ENCODE measurements at places on chromosomes 11 and 22.
A peak's percentile ranks its signal among the peaks of the same experiment; 100 is the strongest.

DNA sequence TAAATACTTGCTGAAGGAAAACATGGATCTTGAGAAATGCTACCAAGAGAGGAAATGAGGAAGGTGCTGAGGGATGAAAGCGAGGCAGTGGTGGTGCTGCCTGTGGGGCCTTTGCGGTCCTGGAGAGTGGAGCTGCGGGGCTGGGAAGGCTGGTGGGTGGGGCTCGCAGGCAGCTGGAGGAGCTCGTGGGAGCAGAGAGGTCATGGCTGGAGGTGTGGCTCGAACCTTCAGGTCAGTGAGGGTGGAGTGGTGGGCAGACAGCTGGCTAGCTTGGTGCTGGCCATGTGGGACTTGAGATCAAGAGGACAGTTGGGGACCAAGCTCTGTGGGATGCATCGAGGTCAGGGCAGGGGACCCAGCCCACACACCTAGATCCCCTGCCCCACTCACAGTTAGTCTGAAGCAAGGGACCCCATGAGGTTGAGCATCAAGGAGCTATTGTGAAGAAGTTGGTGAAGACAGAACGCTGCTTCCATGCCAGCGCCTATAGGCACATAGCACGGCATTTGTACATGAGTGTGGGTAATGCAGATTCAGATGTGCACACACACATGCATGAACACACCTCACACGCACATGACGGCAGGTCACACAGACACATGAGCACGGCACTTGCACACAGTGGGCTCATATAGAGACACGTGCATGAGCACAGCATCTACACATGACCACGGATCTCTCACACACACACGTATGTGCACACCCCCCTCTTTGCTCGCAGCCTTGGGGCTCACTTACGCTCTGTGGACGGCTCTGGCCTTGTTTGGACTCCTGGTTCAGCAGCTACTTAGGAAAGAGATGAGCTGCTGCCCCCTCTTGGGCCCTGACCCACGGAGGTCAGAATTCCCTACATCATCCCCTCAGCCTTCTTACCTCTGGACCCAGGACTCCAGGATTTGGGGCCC lies 30.4 kb downstream of the SHANK3 start:
- DNase-seq, result no peak

- no peak for DNase-seq
Observed at GRCh38 chr11:128901653-128902514, 10.7 kb downstream of the KCNJ5 start.

GRCh38 chr22:25488244-25489020 lies 76.0 kb upstream of the GRK3 start:
- peak; percentile 77 for DNase-seq

- no peak for DNase-seq
Observed at GRCh38 chr22:27298332-27298731, 503.2 kb downstream of the MN1 start.

GRCh38 chr11:76217653-76218160 lies 11.4 kb upstream of the WNT11 start:
- peak; percentile 85 for DNase-seq

DNA sequence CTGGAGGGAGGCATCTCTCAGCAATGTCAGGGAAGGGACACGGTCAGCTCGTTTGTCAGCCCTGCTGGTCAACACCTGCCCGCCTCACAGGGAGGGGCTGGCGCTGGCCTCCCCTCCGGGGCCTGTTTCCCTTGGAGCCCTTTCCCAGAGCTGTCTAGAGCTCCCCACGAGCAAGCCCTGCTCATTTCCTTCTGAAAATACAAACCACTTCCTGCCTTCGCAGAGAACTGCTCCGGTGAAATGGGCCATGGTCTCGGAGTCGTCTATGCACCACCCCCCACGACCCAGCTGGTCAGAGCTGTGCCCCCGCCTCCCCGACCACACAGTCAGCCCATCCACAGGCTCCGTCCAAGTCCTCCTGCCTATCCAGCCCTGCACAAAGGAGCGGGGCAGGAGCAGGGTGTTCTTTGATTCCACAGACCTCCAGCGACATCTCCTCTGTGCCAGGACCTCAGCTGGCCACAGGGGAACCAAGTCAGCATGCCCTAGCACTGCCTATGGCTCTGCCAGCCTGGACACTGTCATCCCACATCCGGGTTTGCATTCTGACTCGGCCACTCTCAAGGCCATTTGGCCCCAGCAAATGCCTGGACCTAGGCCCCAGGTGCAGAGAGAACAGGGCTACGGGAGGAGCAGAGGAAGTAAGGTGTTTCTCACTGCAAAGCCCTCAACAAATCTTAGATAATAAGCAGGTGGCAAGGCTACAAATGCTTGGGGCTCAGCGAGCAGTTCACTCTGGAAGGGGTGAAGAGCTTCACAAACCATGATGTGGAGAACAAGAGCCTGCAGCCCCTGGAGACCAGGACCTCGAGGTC lies 82.1 kb upstream of the WNT11 start:
- no peak for DNase-seq

- no peak for DNase-seq
Observed at GRCh38 chr22:28012832-28013460, 93.9 kb upstream of the PITPNB start.

DNA sequence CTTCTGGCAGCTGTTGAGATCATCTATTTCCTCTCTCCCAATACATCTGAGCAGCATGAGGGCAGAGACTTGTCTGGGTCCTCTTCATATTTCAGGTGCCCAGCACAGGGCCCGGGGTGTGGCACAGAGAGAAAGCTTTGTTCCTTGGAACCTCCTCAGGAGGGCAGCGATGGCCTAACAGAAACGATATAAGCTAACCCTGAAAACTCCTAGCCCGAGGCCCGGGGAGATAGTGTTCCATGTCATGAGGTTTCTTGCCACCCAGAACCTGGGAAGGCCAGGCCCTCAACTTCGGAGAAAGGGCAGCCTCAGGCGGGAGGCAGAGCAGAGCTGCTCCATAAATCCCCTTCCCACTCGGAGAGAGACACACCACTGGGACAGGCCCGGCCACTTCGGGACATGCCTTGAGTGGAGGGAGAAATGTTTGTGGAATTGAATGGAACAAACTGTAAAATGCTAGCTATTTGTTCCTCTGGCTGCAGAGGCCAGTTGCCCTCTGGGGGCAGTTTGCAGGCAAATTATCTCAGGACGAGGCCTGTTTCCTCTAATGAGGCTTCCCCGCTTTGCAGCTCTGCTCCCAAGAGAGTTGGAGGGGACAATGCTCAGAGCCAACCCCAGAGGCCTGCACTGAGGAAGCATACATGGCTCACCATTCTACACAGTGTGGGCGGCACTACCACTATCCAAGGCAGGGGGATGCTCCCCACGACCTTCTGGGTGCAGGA lies 11.6 kb downstream of the ARRB1 start:
- DNase-seq, result no peak

DNA sequence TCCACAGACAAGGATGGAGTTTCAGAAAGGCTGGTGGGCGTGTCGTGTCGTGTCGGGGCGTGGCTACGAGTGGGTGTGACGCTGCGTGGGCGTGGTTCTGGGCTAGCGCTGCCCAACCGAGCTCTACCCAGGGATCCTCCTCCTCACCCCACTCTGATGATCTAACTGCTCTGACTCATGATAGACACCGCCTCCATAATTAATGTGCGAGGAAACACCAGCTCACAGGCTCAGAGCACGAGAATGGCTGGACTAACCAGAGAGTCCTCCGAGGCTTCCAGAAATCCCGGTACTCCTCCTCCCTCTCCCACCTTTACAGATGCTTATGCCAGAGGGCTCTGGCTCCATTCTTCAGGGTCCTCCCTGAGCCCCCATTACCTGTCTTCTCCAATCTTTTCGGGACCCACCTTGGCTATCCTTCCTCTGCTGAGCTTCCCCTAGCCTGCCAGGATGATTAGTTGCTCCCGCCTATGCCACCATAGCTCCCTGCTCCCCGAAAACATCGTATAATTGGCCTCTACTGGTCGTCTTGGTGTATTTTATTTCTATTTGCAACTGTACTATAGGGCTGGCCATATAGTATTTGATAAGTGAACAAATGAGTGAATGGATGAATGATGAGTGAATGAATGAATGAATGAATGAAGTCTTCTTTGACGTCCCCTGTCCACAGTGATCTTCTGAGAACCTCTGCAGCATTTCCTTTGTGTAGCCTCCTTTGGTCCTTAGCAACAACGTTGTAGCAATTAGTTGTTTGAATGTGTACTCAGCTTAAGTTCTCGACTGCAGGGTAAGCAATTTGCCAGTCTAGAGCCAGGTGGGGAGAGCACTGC lies 21.7 kb downstream of the TMPRSS13 start:
- peak; percentile 99 for DNase-seq

DNA sequence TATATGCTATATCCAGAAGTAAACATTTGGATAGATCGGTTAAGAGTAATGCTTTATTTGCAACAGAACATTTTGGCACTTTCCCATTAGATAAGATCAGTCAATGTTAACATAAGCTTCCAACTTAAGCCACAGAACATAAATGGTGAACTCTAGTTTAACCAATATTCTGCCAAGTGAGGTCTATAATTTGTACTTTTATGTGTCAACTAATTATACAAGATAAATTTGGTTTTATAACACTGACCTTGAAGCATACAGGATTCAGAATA lies 23.5 kb upstream of the BLID start:
- no peak for DNase-seq

DNA sequence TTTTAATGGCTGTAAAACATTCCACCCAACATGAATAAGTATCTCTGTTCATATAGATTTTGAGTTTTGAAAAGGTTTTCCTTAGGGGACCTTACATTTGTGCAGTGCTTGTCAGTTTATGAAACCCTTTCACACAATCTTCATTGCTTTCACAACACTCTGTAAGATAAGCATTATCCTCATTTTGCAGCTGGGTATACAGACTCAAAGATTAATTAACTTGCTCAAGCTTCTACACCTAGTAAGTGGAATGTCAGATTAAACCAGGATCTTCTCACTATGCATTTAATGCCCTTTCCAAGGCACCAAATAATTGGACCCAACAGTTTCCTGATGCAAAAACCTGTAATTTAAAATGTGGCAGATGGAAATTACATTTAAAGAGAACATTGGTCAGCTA lies 11.6 kb upstream of the GAB2 start:
- DNase-seq, result no peak

Measured in NCI-H1417 treated with DMSO at 0.1 percent for 48 hours (cell line).